GM23338 (cell line): ENCODE measurements at places on chromosomes 3 and 15.

DNA sequence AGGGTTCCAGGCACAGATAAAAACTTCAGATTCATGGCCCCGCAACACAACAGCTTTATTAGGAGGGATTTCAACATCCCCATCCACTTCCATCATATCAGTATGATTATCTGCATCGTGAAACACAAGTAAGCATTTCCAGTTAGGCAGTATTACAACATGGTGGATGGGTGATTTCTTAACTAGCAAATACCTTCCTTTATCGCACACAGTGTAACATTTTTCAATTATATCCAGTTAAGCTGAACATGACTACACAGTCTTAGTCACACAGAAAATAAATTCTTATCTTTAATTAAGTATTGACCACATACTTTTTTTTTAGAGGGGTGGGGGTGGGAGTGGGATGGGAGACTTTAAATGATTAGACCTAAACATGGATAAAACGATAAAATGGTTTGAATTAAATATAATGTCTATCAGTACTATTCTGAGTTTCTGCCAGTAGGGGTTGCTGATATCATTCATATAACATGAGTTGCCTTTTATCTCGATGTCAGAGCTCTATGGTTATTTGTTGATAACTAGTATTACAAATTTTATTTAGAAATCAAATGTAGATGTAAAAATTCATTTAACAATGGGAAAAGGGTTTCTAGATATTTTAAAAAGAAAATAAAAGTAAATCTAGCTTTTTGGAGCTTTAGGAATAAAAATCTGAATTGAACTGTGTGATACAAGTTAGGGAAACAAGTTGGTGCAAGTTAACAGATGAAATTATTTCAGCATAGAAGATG is 146.6 kb downstream of the TBL1XR1 start:
- DNase-seq, result peak; percentile 36

GRCh38 chr15:48541341-48542278 is 103.9 kb downstream of the FBN1 start:
- DNase-seq, result no peak

GRCh38 chr3:133375403-133375745 is 24.5 kb upstream of the BFSP2 start:
- DNase-seq, result no peak

GRCh38 chr3:24220859-24221657 is 273.6 kb downstream of the THRB start:
- peak; percentile 54 for DNase-seq

DNA sequence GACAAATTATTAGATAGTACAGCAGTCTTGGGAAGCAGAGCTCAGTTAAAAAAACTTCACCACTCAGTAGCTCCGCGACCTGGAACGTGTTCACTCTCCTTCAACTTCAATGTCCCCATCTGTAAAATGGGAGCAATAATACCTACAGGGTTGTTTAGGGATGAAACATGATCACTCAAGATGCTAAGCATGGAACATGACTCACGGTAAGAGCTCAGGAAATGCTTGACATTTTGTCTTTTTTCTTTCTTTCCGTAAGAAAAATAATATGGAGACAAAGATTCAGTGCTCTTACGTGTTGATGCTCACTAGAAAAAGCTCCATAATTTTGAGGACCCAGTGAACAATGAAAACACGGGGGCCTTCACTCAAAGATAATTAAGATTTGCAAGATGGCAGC is 606.7 kb upstream of the MDFIC2 start:
- no peak for DNase-seq

DNA sequence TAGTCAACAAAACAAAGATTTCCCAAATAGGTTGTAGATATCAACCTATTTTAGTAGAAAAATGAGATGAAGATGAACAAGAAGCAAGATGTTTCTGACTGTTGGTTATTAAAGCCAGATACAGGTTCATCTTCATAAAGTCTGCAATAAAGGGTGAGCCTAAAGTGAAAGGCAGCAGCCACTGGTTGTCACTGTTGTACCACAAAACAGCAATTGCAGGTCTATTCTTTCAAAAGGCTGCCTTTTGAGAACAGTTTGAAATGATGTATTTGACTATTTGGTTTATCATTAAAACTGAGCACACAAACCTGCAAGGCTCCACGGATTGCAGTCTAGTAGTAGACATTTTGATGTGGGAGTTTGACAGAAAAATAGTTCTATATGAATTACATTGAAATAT is 543.4 kb downstream of the GBE1 start:
- DNase-seq, result peak; percentile 46

DNA sequence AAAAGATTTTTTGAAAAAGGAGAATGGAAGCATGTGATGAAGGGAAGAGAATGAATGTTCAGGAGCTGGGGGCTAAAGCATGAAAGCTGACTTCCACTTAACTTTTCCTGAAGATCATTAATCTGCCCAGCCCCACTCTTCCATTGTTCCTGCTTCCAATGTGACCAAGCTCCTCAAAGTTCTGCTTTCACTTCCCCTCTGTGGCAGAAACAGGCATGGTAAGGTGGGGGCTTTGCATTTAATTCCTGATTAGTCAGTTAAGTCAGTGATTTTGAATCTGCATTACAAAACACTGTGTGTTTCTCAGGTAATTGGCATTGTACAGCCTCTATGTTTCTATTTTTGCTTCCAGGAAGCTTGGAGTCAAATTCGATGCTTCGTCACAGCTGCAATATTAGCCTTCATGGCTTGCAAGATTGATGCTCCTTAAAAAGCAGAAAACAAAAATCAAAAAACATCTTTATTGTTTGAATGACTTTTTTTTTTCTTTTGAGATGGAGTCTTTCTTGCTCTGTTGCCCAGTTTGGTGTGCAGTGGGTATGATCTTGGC is 7.3 kb upstream of the TM6SF1 start:
- no peak for DNase-seq

- DNase-seq, result no peak
Observed at GRCh38 chr15:53830707-53831386, 71.4 kb upstream of the WDR72 start.

- no peak for DNase-seq
Observed at GRCh38 chr3:71302604-71303003, 280.9 kb downstream of the FOXP1 start.

DNA sequence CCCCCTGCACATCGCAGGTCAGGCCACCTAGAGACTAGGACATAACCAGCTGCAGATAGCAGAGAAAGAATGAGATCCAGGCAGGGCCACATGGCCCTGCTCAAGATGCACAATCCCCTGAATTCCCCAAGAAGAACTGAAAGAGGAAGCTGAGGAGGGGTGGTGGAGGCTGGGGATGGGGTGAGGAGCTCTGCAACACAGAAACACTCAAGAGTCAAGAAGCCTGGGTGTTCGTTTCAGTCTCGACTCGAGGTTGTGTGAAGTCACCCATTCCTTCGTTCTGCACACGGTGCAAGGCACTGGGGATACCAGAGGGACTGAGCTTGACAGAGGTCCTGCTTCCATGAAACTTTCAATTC is 62.0 kb downstream of the TLE3 start:
- DNase-seq, result no peak

- DNase-seq, result peak; percentile 97
Observed at GRCh38 chr3:114290911-114291901, 2.6 kb upstream of the TIGIT start.

- no peak for DNase-seq
Observed at GRCh38 chr3:197019021-197019420, 10.6 kb downstream of the MELTF start.

GRCh38 chr15:66298803-66299251 is 5.5 kb downstream of the DIS3L start:
- no peak for DNase-seq

DNA sequence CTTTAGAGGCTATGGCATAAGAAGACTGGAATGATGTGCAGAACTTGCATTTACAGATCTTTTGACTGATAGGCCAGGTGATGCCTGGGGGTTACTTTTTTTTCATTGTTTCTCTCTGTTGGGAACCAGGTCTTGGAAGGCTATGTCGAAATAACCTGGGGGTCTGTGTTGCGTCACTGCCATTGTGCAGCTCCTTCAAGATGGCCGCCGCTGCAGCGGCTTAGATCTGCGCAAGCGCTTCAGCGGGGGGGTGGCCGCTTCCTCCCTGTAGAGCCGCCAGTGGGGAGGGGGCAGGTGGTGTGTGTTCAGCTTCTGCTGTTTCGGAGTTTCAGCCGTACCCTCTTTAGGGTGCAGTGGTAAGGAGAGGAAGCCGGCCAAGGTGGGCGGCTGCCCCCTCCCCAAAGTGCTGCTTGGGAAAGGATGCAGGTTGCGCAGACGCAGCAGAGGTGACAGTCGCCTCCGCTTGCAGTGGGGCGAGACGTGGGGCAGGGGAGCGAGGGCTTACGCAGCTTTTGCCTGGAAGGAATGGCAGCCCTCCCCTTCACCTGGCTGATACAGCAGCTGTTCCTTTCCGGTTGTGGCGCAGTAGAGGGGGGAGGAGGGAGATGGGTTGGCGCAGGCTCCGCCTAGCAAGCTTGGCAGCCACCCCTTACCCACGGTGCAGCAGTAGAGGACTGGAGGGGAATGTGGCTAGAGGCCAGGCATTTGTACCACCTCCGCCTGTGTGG is 1.5 kb downstream of the SNRPN start:
- DNase-seq, result peak; percentile 81

GRCh38 chr3:161793194-161793930 is 296.8 kb downstream of the OTOL1 start:
- no peak for DNase-seq

GRCh38 chr15:69290346-69291164 is 8.2 kb upstream of the PAQR5 start:
- DNase-seq, result no peak

- no peak for DNase-seq
Observed at GRCh38 chr15:31265090-31265870, 61.4 kb upstream of the KLF13 start.

DNA sequence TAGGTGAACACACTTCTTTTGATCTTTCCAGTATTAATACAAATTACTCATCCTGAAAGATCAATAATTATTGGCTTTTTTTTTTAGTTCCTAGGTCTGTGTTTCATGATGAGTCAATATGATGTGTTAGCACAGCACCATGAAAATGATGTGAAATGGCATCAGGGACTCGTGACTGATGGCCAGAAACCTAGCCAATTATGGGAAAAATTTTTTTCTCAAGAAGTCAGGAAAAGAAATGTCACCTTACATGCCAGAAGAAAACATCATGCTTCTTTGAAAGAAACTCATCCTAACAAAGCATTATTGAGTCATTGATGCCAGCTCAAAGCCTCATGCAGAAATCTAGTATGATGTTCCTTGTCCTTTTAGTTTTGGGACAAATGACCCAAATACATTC is 468.3 kb upstream of the CBLB start:
- no peak for DNase-seq

- DNase-seq, result peak; percentile 91
Observed at GRCh38 chr3:50320853-50321335, 1.7 kb downstream of the HYAL2 start.

- DNase-seq, result no peak
Observed at GRCh38 chr3:97647441-97647982, 117.0 kb upstream of the ARL6 start.

- DNase-seq, result no peak
Observed at GRCh38 chr3:185930393-185931107, 7.3 kb downstream of the TRA2B start.

GRCh38 chr3:121592856-121593702 is at the start of gene FBXO40:
Gene FBXO40 (plus strand): TSS chr3:121593379. CDS start chr3:121620576, 27,197 bp downstream.
- DNase-seq, result peak; percentile 99

DNA sequence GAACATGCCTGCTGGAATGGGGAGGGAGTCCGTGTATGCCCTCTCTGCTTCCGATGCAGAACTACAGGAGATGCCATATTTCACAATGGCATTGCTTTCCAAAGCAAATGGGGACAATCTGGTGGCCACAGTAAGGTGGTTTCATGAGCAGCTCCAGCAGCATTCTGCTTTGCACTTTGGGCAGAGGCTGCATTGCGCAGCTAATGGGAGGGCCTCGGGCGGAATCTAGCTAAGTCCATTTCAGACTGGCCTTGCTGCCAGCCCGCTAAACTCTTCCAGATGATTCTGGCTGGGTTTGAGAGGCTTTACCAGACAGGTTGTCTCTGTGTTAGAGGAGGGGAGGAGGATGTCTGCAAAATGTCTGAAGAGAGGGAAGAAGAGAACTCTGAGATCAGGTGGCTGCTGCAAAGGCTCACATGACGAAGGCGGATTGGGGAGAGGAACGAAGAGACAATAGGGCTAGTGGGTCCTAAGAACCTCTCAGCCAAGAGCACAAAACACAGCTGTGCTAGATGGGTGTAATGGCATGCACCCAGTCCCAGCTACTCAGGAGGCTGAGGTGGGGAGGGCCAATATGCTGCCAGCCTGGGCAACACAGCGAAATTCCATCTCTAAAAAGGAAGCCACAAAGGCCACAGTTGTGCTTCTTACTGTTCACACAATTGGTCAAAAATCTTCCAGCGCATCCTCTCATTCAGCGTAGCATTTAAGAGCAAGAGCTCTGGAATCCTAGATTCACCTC is 63.7 kb downstream of the BDH1 start:
- no peak for DNase-seq

GRCh38 chr3:72519946-72520604 is 328.2 kb downstream of the SHQ1 start:
- no peak for DNase-seq

- no peak for DNase-seq
Observed at GRCh38 chr15:74580538-74581350, 34.9 kb upstream of the CLK3 start.
